ENCODE measurements at places on chromosomes 5 and 9.

- DNase-seq, result no peak
Observed at GRCh38 chr9:112555844-112556482, 69.3 kb downstream of the KIAA1958 start.

GRCh38 chr9:15612962-15613361 lies 60.1 kb downstream of the CCDC171 start:
- DNase-seq, result no peak

- peak; percentile 87 for DNase-seq
Observed at GRCh38 chr5:15499528-15500324, at the start of gene FBXL7. Gene FBXL7, plus strand, starts transcription at chr5:15500180.

DNA sequence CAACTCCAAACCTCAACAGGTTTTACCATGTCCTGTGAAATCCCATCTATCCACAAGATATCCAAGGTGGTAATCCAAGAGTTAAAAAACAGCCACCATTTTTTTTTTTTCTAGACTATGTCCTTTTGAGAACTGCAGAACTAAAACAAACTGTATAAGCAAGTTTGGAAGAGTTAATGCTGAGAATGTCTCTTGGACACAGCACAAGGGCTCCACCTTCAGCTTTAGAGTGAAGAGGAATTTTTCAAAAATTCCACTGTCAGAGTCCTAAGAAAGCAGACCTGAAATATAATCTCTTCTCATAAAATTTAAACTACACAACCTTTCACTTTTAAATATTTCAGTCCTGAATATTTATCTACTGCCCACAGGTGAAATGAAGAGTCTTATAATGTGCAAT lies 167.8 kb upstream of the CCNG1 start:
- no peak for DNase-seq

DNA sequence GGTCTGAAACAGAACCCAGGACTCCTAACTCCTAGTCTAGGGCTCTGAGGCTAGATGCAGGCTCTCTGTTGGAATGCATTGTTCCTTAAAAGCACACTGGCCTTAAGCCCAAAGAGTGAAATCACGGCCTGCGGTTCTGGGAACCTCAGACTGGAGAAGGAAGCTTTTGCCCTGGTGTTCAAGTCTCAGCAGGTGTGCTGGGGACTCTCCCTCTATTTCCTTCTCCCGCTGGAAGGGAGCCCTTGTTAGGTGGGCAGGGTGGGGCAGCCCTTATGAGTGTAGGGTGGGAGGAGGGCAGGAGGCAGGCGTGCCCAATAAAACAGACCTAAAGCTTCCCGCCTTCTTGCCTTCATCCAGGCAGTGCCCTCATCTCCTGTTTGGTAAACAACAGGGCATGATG lies 1.8 kb upstream of the PPARGC1B start:
- DNase-seq, result no peak

GRCh38 chr5:10406651-10407050 lies 35.0 kb upstream of the ROPN1L start:
- DNase-seq, result no peak

- peak; percentile 52 for DNase-seq
Observed at GRCh38 chr9:22307013-22307711, 139.5 kb upstream of the DMRTA1 start.

GRCh38 chr5:125564317-125564975 lies 818.0 kb upstream of the ZNF608 start:
- DNase-seq, result no peak

GRCh38 chr9:69121155-69122081 lies 52.7 kb upstream of the TJP2 start:
- DNase-seq, result peak; percentile 22

DNA sequence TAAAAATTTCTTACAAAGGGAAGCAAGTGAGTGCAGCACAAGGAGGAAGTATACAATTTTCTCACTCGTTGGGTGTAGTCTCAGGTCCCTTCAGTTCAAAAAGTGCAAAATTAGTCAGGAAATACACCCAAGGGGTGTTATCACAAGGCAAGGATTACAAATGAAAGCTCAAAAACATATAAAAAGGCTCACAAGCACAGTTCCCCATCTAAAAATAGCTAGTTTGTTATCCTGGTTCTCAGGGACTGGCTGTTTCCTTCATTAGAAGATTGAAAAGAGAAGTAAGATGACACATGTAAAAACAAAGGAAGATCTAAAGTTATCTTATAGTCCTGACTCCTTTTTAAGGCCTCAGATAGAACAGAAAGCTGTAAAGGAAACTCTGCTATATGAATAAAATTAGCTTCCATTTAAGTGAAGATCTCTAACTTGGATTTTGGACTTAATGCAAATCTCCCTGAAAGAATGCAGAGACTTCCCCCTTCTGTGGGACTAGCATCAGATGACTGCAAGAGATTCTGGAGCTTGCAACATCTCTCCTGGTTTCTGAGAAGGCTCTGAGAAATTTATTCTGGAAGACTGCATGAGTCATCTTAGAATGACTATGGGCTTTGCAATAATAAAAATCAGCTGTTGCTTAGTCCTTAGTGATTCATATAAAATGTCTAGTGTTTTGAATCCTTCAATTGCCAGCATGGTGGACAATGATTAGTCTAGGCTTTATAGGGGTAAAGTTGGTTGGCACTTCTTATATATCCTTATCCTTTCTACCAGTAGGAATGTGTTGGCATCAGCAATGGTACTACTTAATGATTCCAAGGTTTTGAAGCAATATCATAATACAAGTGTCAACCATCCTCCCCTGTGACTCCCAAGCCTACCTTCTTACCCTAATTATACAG lies 25.4 kb downstream of the DAB2 start:
- peak; percentile 99 for DNase-seq

DNA sequence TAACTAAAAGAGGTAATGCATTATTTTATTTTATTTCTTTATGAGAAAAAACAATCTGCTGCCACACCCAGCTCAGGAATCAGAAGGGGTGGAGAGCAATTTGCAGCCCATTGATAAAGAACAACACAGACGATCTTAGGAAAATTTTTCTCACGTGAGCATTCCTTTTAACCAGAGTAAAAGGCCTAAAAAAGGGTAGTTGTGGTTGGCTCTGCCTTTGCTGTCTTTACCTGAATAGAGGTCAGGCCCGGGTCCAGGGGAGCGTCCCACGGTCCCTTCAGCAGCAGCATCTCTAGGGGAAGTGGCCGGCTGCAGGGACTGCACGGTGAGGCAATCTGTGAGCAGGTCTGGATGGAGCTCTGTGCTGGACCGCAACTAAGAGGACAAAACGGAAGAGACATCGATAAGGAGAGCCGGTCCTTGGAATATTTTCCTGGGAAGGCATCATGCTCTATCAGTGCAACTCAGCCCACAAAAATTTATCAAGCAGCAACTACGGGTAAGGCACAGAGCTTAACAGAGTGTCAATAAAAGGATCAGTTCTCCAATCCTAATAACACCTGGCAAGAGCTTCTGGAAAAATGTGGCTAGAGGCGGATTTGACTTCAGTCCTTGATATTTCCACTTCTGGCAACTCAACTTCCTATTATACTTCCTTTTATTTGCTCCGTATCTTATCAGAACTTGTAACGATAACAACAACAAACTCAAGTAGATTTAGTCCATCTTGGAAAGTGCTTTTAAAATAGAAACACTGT lies 372.8 kb upstream of the RFX3 start:
- DNase-seq, result no peak

DNA sequence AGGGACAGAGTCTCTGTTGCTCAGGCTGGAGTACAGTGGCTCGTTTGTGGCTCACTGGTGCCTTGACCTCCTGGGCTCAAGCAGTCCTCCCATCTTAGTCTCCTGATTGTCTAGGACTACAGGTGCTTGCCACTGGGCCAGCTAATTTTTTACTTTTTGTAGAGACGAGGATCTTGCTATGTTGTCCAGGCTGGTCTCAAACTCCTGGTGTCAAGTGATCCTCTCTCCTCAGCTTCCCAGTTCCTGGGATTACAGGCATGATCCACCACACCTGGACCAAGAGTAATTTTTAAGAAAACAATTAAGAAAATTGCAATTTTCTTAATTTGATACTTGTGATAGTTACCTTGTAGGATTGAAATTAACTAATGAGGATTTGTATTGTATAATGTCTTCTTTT lies 73.9 kb downstream of the GPBP1 start:
- no peak for DNase-seq

GRCh38 chr9:76135902-76136301 lies 245.4 kb downstream of the PCSK5 start:
- DNase-seq, result no peak

- no peak for DNase-seq
Observed at GRCh38 chr9:83469722-83470121, 68.5 kb downstream of the FRMD3 start.

DNA sequence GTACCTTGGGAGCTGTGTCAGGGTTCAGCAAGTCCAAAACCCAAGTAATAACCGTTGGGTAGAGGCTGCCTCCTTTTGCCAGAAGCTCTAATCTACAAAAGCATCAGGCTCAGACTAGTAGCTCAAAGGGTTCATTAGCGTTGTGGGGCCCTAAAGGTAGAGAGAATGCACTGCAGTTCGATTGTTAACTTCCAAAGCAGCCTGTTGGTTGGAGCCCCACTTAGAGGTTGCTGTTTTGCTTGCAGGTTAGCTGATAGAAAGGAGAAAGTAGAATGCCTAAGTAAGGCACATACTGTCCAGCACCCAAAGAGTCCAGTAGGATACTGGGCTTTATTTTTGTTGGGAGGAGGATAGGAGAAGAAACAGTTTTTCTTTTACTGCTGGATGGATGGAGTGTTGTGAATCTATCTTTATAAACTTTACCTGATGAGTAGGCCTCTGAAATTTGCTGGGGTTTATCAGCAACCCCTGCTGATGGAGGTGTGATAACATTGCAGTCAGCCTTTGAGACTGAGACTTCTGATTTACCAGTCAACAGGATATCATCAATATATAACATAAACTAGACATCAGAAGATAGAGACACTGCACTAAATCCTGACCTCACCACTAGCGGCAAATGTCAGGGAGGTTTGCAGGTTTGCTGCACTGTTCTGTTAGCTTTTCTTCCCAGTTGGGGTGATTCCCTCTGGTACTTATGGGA lies 34.8 kb downstream of the ZNF131 start:
- DNase-seq, result no peak

DNA sequence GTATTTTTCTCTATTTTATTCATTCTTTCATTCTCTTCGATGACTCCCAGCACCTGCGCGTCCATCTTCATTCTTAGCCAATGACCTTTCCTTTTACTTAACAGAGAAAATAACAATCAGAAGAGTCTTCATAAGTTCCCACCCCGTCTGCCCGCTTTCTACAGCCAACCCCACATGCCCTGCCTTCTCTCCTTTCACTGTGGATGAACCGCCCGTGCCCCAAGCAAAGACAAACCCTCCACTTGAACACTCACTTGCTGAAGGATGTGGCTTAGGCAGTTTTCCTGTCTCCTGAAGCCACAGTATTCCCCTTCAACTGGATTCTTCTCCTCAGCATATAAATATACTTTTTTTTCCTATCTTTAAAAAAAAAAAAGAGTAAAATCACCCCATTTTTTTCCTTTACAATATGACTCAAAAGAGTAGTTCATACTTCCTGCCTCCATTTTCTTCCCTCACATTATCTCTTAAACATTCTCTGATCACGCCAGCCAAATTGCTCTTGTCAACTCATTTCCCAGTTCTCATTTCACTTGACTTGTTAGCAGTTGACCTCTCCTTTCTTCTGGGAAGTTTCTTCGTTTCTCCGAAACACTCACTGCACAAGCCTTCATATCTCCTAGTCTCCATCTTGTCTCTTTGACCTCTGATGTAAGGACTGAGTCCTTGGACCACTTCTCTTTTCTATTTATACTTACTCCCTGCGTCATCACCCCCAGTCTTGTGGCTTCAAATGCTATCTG lies 11.1 kb downstream of the NIPSNAP3B start:
- DNase-seq, result no peak

DNA sequence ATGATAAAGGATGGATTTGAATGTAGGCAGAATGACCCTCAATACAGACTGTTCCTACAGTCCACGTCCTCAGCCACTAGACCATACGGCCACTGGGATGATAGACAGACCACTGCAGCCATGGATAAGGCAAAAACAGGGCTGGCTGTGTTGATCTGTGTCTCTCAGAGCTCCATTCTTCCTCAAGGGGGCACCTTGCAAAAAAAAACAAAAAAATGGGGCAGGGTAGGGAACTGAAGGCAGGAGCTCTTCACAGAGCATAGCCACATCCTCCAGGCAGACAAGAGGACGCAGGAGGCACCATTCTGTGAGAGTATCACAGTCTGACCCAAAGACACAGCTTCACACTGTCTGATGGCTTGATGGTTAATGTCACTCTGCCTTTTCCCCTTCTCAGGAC lies 61.2 kb upstream of the GABRP start:
- no peak for DNase-seq
